ENCODE measurements at places on chromosomes 1 and 21.

GRCh38 chr1:210531475-210532222, 202.9 kb downstream of the HHAT start:
- no peak for DNase-seq

DNA sequence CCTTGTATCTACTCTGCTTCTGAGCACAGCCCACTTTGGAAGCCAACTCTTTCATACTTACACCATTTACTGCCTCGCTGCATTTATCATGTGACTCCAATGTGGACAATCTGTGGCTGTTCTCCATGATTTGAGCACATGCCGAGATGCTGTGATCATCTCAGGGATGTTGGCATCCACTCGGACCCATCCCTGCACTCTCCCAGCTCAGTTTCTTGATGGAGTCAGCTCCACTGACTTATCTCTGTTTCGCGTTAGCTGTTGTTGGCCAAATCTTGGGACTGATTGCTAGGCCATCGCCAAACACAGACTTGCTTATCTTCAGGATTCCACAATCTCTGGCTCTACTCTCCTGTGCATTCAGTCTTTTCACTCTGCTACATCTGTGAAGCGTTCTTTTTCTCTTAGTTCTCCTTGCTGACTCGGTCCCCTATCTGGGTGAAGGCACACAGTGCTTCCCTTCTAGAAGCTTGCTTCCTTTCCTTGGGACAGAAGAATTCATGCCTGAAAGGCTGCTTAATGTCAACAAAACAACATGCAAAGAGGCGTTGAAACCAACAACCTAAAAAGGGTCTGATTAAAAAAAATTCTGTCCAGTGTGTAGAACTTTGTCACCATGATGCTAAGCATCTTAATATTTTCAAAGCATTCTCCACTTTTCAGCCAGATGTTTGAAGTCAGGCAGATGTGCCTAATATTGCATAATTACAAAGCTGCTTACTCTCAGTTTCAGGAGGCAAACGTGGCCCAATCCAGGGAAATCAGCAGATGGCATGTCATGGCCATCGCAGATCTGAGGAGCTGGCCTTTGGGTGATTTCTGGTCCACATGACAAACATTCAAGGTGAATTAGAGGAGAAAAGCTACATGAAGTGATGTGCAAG, 120.7 kb downstream of the NGF start:
- DNase-seq, result no peak

- DNase-seq, result no peak
These were observed 7.7 kb downstream of the NENF start for GRCh38 chr1:212440419-212440818.

- DNase-seq, result peak; percentile 61
These were observed 1.7 kb downstream of the ETS2 start for GRCh38 chr21:38807441-38807871.

- no peak for DNase-seq
These were observed 381.4 kb upstream of the ZRANB2 start for GRCh38 chr1:71462247-71462646.

DNA sequence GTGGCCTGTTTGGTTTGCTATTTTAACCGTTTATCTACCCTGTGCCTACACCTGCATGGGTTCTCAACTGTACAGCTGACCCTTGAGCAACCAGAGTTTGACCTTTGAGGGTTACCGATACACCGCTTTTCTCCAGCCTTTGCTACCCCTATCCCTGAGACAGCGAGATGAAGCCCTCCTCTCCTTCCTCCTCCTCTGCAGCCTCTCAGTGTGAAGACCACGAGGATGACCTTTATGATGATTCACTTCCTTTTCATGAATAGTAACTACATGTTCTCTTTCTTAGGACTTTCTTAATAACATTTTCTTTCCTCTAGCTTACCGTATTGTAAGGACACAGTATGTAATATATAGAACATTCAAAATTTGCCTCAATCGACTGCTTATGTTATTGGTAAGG, 14.5 kb upstream of the RNF187 start:
- no peak for DNase-seq

DNA sequence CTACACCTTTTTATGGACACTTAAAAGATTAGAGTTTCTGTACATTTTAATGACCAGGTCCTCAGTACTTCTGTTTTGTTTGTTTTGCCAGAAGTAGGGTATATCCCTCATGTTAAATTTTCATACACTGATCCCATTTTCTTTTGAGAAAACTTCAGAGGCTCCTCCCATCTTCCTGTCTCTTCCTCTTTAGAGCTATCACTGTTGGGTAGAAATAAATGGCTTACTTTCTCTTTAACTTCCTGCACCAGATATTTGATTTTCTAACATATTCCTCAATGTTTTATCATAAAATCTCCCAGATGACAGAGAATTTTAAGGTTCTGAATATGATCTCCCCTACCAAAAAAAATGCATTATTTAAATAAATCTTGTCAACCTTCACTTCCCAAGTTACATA, 23.4 kb downstream of the VAV3 start:
- peak; percentile 19 for DNase-seq

GRCh38 chr1:107523736-107524135, 382.9 kb downstream of the NTNG1 start:
- DNase-seq, result no peak

- DNase-seq, result no peak
These were observed 5.4 kb upstream of the IGSF8 start for GRCh38 chr1:160103658-160104408.

DNA sequence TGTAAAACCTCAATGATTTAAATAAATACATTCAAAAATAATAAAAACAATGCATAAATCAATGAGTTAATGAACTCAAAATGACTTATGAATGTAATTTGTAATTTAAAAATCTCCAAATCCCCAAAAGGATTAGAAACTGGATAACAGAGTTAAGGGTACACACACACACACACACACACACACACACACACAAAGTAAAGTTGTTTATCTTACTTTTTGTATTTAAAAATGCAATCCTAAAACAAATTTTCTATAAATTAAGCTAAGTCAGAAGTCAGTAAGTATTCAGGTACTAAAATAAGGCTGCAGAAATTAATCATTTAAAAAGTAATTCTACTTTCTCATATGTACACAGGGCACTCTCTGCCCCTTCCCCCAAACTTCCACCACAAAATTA, 1.8 kb downstream of the LRIF1 start:
- DNase-seq, result no peak

DNA sequence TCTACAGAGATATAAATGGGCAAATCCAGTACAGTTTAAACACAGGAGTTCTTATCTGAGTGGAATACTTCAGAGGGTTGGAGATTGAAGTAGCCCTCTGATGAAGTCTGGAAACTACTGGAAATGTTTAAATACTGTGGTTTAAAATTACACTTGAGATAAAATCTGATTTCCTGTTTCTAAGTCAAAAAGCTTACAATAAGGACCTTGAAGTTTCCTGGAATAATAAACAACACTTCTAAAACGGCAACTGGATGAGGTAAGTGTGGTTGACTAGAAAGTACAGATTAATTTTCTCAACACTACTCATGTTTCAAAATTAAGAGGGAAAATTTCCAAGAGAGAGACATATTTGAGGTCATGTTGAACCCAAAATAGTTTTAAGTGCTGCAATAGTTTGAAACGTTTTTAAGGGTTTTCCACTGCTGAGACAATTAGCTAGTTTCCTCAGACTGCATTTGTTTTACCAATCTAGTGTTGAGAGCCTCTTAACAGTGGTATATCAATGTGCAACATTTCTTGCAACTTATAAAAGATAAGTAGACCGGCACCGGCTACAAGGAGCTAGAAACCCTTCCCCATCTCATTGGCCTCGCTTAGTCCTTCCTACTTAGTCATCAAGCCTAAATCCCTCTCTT, 27.4 kb downstream of the KCNA3 start:
- peak; percentile 17 for DNase-seq

GRCh38 chr1:43034195-43034658, 75.6 kb upstream of the SLC2A1 start:
- no peak for DNase-seq

- DNase-seq, result no peak
These were observed 48.5 kb downstream of the FH start for GRCh38 chr1:241470908-241471590.

DNA sequence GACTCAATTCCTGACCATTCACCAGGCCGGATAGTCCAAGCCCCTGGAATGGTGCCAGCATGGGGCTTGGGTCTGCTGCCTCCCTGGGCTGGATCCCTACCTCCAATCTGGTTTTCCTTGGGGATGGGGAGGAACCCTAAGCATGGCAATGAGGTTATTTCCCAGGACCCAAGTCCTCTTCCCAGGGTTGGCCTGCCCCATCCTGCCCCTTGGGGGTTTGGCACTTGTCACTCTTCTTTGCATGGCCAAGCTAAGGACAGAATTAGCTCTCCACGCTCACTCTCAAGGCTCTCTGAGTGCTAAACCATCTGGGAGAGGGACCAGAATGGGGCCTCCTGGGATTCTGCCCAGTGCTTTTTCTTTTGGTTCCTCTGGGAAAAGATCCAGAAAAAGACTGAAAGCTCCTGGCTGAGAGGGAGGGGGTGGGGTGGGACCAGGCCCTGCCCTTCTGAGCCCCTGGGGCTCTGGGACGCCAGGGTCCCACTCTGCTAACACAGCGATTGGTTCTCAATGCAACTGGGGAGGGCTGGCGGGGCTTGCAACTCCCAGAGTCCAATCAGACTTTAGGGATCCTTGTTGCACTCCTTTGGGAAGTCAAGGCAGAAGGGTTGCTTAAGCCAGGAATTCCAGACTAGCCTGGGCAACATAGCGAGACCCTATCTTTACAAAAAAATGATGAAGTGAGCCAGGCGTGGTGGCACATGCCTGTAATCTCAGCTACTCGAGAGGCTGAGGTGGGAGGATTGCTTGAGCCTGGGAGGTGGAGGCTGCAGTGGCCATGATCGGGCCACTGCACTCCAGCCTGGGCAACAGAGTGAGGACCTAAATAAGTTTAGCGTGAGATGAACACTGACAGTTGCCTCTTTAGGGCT, 52.7 kb downstream of the DHRS3 start:
- no peak for DNase-seq

DNA sequence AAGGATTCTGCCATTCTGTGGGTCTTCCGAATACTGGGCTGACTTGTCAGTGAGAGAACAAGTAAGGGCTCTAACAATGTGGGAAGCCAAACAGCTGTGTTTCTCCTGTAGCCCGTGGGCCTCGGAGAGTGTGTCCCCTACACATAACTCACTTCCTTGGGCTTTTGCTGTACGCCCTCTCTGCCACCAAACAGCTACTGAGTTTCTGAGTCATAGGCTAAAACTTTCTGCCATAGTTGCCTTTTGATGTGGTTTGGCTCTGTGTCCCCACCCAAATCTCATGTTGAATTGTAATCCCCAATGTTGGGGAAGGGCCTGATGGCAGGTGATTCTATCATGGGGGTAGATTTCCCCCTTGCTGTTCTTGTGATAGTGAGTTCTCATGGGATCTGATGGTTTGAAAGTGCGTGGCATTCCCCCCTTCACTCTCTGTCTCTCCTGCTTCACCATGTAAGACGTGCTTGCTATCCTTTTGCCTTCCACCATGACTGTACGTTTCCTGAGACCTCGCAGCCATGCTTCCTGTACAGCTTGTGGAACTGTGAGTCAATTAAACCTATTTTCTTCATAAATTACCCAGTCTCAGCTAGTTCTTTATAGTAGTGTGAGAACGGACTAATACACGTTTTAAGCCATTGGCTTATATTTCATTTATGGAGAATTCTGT, 194.8 kb upstream of the HMCN1 start:
- DNase-seq, result no peak

DNA sequence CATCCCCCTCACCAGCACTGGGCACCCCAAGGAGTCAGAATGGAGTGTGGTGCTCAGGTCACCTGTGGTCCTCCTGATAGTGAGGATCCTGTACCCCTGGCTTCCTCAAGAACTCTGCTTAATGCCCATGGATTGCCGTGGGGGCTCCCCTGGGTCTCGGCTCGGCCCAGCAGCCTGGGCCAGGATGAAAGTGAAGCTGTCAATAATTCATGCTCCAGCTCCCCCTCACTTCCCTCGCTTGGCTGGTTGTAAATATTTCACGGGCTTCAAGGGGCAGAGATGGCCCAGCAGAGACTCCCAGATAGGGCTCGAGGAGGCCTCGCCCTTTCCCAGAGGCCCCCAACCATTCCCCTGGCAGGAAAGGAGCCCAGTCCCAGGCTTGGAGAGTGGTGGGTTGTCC, 42.6 kb upstream of the KCNA10 start:
- DNase-seq, result no peak

GRCh38 chr21:43814215-43815106, 25.1 kb downstream of the RRP1 start:
- DNase-seq, result no peak

DNA sequence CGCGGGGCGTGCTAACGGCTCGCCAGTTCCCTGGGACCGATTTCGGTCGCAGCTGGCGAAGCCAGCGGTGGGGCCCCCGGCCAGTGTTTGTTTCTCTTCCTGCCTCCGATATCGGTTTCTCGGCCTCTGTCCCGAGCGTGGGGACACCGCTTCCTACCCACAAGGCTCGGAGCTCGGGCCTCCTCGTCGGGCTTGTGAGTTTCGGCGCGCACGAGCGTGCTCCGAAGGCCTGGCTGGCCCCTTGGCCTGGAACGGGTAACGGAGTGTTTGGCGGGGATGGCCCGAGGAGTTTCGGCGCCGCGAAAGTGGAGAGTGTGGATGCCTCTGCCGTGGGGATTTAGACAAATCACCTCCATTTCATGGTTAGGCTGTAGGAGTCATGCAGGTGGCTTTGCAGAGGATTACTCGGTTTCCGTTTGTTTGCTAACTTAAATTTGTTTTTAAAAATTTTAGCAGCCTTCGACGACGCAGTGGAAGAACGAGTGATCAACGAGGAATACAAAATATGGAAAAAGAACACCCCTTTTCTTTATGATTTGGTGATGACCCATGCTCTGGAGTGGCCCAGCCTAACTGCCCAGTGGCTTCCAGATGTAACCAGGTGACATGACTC, 559 bp downstream of the RBBP4 start:
- no peak for DNase-seq

DNA sequence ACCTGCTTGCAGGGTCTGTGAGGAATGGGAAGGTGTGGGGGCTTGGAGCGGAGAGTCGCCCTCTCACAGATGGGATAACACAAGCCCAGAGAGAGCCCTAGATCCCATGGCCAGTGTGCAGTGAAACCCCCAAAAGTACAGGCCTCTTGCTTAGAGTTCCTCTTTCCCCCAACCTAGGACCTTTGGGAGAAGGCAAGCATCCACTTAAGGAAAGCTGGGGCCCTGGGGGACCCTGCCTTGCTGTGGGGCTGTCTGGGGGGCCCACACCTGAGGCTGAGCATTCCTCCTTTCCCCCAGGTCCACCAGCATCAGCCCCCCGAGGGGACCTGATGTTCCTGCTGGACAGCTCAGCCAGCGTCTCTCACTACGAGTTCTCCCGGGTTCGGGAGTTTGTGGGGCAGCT, 1.1 kb downstream of the VWA1 start:
- DNase-seq, result no peak

DNA sequence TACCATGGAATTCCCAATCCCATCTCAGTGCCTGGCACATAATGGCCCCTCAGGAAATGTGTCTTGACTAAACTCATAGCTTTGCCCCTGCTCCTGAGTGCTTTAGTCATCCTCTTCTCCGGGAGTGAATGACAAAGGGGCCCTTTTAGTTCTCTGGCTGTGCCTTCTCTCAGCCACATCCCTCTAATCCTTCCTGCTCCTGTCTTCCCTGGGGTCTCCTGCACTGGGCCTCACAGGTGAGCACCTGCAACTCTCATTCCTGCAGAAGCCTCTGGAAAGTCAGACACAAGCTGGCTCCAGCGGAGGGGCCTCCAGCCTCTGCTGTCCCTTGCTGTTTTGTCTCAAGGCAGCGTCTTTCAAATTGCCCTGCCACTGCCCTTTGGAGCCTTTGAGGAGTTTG, 14.0 kb upstream of the ETV3L start:
- no peak for DNase-seq

GRCh38 chr1:94912263-94913184, 14.4 kb downstream of the CNN3 start:
- DNase-seq, result no peak

GRCh38 chr1:90210633-90211491, 216.0 kb downstream of the ZNF326 start:
- no peak for DNase-seq

Data from OCI-M1 (cell line).